ENCODE measurements at places on chromosomes 12 and 14.

DNA sequence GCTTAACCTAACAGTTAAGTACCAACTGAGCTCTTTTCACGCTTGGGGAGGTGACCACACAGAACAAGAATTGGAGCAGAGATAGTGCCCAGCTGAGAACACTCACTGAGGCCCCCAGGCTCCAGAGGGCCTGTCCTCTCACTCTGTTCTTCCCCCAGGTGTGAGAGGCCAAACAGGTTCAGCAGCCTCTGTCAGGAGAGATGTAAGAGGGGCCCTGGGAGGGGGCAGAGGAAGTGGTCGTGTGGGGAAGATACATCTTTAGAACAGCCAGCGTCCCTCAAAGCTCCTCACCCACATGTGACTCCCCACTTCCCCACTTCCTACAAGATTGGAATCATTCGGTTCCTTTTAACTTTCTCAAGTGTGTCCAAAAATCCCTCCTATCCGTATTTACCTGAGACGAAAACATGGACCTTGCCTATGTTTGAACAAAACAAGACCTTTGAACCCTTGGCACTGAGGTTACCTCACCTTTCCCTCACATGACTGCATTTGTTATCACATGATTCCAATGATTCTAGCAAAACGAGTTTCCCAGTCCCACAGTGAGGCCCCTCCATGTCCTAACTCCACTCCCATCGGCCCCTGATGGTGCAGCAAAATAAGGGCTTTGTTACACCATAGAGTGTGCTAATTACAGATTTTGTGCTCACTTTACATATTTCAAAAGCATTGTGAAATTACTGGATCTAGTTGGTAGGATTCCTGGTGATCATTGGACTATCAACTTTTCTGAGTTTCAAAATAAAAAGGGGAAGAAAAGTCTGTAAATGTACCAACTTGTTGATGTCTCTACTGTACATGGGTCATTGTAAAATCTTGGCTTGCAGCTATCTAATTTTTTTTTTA is 40.0 kb upstream of the PAPOLA start:
- no peak for DNase-seq

DNA sequence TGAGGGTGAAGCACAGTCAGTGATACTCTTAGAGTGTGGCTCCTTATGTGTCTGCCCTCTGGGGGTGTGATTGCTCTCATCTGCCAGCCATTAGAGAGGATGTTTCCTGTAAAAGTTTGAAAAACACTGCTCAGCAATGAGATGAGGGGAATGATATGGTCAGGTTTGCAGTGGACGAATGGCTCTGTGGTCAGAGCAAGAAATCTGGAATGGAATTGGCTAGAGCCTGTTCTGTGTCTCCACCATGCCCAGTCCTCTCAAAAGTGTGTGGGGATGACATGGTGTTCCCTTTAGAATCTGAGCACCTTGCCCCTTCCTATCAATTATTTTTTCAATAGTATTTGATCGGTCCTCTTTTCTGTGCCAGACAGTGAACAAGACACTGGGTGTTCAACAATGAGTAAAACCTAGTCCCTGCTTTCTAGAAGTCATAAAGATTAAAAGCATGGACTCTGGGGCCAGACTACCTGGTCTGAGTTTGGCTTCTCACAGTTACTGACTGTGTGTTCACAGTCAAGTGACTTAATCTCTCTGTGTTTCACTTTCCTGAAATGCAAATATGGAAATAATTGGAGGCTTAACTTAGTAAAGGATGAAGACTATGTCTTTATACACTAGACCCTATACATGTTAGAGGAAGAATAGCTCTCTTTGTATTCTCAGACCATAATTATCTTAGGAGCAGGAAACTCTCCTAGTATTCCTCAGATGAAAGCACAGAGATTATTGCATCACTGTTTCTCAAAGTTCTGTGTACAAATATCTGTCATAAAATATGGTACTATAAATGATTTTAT is 1.6 kb downstream of the ACSS3 start:
- DNase-seq, result no peak

GRCh38 chr14:91381801-91382670 is 35.6 kb downstream of the CCDC88C start:
- no peak for DNase-seq

- DNase-seq, result no peak
Observed at GRCh38 chr12:107778383-107779025, 4.0 kb downstream of the ASCL4 start.

DNA sequence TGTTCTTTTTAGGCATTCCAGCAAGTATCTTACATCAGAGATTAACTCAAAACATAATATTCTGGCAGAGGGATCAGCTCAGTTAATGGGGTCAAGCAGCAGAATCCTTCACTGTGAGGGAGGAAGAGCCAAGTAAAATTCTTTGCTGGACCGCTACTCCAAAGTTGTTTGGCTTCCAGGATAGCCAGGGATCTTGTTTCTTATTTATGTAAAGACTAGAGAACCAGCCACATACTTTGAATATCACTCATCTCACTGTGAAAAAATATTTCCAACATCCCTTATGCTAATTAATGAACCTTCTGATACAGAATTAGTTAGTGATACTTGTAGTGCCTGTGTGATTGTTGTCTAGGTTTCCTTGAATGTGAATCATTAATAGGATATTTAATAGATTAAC is 94.2 kb downstream of the PLEKHA5 start:
- no peak for DNase-seq

DNA sequence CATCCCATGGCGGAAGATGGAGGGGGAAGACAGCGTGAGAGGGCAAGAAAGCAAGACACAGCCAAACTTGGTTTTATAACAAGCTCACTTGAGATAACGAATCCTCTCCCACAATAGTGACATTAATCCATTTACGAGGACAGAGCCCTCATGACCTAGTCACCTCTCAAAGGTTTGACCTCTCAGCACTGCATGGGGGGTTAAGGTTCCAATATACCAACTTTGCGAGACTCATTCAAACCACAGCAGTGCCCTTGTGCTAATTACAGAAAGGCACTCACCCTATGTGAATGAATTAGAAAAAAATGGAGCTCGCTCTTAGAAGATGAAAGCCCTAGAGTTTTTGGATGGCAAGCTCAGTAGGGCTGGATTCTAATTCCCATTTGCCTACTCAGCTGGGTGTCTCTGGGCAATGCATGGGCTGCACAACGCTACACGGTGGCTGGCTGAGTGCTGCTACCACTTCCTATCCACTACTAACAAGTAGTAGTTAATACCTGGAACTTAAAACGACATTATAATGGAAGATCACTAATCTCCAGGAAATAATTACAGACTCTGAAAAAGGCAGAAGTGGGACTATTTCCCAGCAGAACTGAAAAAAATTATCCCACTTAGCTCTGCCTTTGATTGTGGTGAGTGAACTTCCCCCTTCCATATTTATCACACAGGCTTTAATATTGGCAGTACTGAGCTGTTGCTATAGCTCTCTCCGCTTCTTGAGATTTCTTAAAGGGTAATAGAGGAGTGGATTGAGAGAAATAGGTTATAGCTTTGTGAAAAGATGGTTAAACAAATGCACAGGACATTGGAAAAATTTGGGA is 27.5 kb downstream of the TESPA1 start:
- no peak for DNase-seq

- DNase-seq, result no peak
Observed at GRCh38 chr14:105897725-105898113, 371.3 kb downstream of the TMEM121 start.

GRCh38 chr14:28949503-28949902 is 182.9 kb downstream of the FOXG1 start:
- DNase-seq, result no peak

DNA sequence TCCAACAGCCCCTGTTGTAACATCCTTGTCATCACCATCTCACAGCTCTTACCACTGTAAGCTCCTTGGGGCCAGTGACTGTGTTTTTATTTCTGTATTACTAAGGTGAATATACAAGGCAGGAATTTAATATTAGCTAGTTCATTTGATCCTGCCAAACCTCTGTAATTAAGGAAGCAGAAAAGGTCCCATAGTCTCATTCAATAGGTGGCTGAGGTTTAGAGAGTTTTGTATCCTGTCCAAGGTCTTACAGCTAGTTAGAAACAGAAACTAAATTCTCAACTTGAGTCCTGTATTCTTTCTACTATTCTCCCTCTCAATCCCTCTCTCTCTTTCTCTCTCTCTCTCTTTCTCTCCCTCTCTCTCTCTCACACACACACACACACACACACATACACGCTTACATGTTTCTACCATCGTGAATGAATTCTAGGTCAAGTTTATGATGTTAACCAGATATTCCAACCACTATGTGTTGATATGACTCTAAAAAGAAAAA is 543 bp upstream of the GLIPR1 start:
- DNase-seq, result no peak

DNA sequence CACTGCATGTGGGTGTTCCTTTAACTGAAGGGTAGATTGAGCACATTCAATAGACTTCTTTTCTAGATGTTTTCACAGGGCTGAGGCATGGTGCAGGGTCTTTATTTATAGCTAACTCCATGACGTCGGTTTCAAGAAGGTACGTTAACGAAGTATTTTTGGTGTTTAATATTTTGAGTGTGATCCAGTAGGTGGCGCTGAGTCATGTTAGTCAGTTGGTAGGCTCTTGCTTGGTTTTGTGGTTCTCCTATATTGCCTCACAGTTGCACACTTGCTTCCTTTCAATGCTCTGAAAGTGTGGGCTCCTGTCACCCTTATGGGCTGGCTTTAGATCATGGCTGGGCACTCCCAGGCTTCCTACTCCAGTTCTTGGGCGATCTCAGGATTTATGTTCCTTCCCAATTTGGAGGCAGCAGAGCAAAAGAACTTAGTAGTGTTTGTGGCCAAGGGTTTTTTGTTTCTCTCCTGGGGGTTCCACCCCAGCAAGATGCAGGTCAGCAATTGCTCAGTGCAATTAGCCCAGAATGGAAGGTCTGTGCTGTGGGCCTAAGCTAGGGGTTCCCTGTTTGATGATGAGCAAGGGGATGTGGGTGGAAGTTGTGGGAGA is 471.6 kb upstream of the FOXG1 start:
- no peak for DNase-seq

GRCh38 chr12:52343550-52343949 is 22.4 kb upstream of the KRT83 start:
- DNase-seq, result no peak

- no peak for DNase-seq
Observed at GRCh38 chr12:78239544-78239943, 408.9 kb downstream of the NAV3 start.

DNA sequence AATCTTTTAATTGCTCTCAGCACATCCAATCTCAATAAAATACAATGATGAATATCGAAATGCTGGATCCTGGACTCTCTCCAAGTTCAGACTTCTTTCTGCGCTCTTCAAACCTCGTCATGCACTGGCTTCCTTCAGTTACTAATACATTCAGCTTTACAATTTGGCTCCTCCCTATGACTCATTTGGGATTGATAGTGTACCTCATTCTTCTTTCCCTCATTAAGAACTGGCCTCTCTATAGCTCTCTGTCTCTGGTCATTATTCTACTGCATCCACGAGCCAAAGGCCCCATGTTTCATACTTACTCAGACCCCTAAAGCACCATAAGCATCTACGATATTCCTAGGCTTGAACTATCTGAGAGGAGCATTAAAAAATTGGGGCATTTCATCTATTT is 4.9 kb downstream of the TSPAN8 start:
- DNase-seq, result no peak

GRCh38 chr14:104202259-104203070 is 64.1 kb downstream of the KIF26A start:
- DNase-seq, result no peak

DNA sequence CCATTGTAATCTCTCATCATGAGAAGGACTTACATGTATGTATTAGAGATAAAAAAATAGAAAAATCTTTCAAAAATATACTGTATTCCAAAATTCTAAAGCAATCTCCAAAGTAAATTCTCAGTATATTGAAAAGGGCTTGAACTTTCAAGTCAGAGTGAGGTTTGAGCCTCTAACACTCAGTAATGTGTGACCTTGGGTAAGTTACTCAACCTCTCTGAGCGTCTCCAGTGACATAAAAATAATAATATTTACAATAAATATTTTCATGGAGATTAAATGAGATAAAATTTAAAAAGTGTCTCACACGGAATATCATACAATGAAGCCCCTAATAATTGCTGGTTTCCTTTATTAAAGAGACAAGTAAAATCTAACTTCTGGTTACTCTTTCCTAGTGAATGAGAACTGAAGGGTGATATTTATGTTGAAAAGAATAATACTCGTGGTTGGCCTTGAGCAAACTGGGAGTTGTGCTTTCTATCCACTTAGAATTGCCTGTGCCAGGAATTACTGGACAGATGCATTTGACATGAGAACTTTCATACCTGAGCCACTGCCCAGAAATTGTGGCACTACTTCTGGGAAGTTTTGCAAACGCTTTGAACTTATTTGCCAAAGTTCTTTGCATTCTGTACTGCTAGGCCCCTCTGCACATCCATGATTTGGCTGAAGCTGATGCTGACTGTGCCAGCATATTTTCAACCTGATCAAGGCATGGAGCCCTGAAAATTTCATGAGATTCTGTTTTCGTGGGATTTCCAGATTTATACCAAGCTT is 933.7 kb downstream of the GALC start:
- no peak for DNase-seq

GRCh38 chr14:29222006-29222405 is 455.4 kb downstream of the FOXG1 start:
- DNase-seq, result no peak

DNA sequence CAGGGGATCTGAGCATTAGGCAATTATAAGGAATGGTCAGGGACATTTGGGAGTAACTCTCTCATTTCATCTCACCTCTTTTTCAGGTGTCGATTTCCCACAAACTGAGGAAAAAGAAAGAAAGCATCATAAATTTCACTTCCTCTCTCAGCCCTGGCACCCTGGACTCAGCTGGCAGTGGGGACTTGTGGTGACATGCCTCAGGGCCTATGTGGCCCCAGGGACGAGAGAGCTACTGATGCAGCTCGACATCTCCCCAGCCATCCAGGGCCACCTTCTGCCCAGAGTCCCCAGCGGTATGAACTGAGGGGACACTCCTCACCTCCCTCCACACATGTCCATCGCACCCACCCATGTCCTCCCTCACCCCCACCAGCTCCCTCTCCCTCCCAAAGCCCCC is 11.7 kb downstream of the TNFRSF1A start:
- DNase-seq, result no peak

- DNase-seq, result no peak
Observed at GRCh38 chr12:92899386-92900001, 29.6 kb downstream of the EEA1 start.

DNA sequence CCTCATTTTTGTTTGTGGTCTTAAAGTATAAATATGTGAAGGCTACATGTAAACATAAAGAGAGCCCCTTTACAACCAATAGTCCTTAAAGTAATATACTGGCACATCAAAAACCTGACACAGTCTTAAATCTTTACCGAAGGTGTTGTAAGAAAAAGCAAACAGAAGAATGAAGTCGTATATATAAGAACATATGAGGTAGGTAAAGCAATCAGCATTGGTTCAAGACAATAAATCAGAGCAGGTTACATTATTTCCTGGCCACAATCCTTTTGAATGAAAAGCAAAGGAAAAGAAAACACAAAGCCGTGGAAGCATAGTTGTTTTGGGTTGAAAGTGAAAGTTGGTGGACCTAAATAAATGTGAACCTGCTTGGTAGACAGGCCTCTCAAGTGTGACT is 183.7 kb upstream of the STXBP6 start:
- no peak for DNase-seq

DNA sequence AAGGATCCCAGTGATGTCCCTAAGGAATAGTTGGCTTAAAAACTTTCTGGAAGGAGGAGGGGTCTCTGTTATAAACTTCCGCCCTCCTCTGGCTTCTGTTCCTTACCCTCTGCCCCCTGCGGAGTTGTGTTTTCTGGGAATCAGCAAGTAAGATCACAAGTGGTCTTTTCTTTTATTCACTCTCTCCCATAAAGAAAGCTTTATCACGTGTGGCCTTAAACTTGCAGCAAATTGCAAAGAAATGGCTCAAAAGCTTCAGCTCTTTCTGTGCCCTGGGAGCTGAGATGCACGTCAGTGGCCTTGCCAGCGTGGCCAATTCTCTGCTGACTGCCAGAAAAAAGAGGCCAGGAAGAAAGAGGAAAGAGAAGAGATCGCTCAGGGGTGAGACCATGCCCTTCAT is at the start of gene SLCO1C1:
Gene SLCO1C1 (plus strand): TSS at position 101 of the 400 bp plus-strand sequence. CDS start 4,245 bp downstream, outside the sequence.
- no peak for DNase-seq

Data from stimulated activated CD4-positive, alpha-beta T cell treated with anti-CD3 and anti-CD28 coated beads, Interleukin-1b, Interleukin-23, amount 100 ng/mL, for 1 hour (primary cell).